T-helper 17 cell (primary cell): ENCODE measurements at places on chromosomes 3 and 15.

- DNase-seq: no peak
These were observed 33.1 kb downstream of the PTX3 start for GRCh38 chr3:157469561-157470294.

DNA sequence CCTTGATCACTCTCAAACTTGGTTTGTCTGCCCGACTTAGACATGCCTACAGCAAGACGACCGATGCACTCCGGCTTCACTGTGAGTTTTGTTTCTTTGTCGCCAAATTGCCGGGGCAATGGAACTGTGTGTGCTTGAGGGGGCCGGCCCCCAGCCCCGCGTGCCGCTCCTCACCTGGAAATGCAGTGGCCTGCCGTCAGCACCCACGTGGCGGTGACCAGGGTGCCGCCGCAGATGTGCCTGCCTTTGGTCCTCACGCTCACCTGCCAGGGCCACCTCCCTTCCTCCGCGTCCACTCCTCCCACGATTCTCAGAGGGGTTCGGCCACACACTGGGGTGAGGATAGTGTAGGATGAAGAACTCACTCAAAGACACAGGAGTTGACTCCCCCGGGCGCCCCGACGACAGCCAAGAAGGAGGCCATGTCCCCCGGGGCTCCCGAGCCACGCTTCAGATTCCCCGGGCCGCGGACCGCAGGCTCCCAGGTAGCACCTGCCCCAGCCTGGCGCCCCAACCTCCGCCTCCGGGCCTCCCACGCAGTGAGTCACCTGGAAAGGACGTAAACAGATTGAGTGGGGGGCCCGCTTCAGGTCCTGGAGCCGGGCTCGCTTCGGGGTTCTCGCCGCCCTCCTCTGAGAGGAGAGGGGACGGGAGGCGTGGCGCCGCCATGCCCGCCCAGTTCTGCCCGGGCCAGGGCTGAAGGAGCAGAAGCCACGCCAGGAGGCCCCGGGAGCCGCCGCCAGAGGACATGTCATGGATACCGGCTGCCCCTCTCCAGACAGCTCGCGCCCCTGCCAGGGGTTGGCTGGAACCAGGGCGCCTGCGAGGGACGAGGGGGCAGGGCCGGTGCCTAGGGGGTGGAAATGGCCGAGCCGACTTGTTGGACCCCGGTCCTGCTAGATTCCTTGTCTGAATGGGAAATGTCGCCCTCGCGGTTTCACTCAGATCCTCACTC lies 29.6 kb downstream of the MYL3 start:
- DNase-seq: no peak

- no peak for DNase-seq
These were observed 67.7 kb downstream of the CD200R1L start for GRCh38 chr3:112779011-112779410.

DNA sequence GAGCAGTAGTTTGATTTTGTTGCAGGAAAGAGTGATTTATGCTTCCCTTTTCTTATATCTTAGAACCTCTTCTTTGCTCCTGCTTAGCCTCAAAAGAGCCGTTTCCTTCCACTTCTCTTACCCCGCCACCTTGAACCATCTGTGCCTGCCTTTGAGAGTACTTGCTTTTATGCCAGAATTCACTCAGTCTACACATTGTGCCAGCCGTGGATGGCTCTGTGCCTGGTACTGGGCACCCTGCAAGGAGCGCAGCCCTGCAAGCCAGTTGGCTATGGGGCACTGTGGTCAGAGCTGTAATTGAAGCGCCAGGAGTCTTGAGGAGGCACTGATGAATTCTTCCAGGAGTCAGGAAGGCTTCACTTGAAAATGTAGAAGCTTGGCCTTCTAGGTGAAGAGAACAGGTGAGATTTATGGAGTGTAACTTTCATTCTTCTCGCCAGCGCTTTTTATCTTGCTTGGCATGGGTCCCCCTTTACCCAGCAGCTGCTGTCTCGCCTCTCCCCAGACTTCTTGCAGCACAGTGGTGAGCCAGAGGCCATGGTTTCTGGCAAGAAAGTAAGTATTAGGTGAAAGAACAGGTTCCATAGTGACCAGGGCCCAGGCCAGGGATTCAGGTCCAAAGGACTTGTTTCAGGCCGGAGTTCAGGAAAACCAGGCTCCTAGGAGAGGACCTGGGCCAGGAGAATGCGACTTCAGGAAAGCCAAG lies 4.9 kb downstream of the TMED3 start:
- no peak for DNase-seq

GRCh38 chr3:48456456-48456855 lies 9.9 kb downstream of the ATRIP start:
- DNase-seq: no peak

DNA sequence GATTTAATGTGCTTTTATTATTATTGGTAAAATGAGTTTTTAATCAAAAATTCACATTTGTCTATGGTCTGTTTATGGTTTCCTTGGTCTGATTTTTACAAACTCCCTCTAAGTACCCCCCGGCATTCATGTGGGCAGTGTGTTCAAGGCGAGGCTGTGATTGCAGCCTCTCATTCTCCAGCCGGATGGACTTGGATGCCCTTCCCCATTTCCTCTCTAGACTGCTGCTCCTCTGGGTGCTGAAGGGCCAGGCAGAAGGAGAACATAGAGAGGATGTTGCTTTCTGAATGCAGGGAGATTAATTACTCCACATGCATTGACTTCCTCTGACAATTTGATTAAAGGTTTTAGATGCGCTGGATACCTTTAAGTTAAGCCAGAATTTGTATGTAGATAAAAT lies 3.9 kb upstream of the TMC3 start:
- DNase-seq: no peak

DNA sequence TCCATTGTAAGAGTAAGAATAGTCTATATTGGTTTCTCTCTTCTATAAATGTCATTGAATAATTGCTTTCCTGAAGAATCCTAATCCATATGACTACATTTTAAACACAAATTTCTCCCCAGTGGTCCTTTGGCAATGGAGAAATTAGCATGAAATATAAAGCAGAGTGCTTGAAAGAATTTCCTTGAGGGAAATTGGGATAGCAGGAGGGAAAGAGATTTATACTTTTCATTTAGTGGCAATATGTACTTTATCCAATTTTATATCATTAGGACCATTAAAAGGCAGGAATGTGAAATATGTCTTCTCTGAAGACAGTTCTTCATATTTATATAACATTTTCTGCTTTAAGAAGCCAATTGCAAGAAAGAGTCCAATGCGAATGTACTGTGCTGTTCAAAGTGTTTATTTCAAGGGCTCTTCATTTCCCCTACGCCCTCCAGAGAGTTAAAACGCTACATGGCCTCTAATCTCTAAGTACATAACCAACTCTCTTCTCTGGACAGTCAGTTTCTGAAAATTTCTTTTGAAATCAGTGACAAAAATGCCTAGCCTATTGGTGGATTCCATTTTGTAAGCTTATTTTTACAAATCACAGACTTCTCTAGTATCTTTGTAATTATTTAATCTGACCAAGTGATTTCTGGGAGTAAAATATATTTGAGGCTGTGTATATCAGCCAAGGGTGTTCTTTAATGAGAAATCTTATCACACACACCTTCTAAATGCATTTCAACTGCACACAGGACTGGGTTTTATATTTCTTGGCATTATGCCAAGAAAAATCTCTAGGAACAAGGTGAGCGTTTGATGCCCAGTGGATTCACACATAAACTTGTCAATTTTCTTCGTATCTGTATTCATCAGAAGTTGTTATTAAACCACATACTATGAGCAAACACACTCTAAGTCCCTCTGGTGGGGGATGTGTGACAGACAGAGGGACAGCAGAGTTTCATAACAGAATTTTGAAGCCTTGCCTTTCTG lies 51.2 kb downstream of the KCNAB1 start:
- DNase-seq: no peak

DNA sequence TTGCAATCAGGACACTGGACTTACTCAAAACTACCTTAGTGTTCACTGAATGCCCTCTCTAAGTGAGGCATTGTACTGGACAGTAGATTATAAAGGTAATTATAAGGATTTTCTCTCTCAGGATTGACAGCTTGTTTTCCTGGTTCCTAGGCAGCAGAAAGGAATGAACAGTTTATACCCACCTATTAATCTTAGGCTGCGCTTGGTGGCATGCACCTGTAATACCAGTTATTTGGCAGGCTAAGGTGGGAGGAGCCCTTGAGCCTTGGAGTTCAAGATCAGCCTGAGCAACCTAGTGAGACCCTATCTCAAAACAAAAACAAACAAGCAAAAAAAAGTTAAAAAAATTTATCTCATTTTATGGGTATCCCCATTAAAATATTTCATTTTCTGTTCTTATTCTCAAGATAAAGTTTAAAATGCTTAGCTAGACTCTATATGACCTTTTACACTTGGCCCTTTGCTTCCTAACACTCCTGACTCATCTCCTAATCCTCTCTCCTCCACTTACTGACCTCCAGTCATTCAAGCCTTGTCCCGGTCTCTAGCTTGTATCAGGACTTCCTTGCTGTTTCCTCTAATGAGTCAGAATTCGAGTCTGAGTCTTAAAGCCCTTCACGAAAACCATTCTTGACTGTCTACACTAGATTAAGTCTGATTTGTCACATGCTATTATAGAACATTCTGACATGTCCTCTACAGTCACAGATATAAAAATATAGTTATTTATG lies 348.6 kb downstream of the NLGN1 start:
- no peak for DNase-seq

- DNase-seq: no peak
These were observed 52.0 kb upstream of the NEO1 start for GRCh38 chr15:73000293-73000692.

GRCh38 chr3:10483364-10483675 lies 22.1 kb downstream of the ATP2B2 start:
- no peak for DNase-seq

GRCh38 chr3:187736418-187736871 lies 8.8 kb downstream of the BCL6 start:
- DNase-seq: no peak

DNA sequence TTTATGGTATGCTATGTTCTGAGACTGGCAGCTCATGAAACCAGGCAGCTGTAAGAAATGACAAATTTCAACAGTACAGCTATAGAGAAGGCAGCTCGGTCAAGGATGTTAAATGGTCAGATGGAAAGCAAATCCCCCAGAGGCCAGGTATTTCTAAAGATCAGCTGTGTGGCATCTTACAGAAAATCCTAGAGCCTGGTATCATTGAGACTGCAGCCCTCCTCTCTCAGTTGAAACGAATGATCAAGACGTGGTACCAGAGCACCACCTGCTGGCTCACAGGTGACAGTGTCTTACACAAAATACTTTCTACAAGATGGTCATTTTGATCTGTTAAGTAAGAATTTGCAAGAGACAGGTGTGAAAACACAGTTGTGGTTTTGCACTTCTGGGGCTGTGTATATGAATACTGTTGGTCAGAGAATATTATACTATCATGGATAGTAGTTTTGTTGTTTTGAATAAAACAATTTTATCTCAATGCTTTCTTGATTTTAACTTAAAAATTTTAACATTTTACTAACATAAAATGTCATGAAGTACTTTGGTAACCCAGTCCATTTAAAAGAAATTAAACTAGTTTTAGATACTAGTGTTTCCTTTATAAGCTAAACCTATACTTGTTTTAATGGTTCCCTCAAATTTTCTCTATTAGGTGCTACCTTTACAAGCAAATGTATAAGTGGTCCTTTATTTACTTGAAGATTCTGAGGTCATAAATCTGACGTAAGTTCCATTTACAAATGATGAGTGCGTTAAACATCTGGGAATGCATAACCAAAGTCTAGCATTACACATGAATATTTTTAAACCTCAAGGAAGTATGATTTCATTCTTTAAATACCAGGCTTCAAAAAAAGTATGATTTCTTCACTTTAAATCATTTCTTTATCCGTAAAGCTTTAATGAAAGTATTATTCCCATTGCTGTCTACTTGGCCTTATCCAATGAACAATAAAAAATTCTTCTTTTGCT lies 121.8 kb downstream of the PDZRN3 start:
- no peak for DNase-seq

GRCh38 chr3:128572644-128573105 lies 77.9 kb downstream of the RPN1 start:
- DNase-seq: no peak

DNA sequence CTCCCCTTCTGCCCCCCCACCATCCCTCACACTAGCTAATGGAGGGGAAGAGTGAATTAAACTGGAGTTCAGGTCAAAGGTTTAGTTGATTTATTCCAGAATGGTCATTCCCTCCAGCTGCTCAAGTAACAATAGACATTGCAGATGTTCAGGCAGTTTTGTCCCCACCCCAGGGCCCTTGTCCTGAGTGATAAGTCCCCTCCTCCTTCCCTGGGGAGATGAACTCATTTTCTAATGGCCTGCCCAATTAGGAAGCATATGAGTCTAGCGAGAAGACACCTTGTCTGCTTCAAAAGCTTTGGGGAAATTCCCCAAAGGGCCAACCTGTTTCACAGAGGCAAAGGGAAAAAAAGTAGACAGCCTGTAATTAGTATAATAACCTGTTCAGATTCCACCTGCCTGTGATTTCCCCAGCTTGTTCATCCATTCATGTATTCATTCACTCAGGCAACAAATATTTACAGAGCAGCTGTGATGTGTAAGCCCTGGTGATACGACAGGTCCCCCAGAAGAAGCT lies 165.3 kb downstream of the SHQ1 start:
- no peak for DNase-seq

DNA sequence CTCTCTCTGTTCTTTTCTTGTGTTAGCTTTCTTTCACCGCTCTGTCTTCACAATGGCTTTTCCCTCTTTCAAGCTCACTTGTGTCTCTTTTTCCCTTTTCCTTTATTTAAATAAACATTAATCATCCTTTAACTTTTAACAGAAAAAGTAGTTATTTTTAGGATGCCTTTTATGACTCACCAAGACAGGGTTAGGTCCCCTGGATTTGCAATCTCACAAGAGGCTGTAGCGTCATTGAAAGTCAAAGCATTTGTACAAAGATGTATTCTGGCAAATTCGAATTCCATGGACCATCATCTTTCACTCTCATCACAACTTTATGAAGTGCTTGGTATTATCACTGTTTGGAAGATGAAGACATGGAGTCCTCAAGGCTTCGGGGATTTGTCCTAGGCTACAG lies 34.8 kb upstream of the MCTP2 start:
- no peak for DNase-seq

DNA sequence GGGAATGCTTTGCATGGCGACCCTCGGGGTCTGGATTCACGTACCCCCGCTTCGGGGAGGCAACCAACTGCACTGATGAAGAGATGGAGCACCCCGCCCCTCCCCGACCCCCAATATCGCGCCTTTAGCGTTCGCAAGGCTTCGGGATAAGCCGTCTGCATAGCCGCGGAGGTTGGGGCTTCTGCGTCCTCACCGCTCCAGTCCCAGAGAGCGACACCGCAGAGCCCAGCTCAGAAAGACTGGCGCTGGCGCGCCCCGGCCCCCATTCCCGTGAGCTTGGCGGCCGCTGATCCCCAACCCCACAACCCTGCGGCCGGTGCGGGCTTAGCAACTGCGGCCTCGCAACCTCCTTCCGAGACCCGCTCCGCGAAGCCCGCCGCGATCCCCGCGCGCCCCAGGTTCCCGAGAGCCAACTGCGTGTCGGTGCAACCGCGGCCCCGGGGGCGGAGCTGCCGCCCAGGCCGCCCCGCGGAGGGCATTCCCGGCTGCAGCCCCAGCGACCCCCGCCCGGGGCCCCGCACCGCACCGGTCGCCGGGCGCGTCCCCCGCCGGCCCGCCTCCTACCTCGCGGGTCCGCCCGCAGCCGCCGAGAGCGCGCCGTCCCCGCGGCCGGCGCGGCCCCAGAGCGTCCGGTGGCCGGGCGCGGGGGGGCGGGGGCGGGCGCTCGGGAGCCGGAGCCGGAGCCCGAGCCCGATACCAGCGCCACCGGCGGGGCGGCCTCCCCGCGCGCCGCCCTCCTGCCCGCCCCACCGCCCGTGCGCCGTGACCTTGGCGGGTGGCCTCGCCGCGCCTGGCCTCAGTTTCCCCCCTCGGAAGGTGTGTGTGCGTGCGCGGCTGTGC lies 79.5 kb downstream of the IQSEC1 start:
- DNase-seq: no peak
